ENCODE measurements at places on chromosomes 11 and 22.
A peak's percentile ranks its signal among the peaks of the same experiment; 100 is the strongest.

- DNase-seq, result no peak
These were observed 4.6 kb upstream of the ASCL3 start for GRCh38 chr11:8947230-8947943.

- no peak for DNase-seq
These were observed 786 bp downstream of the CAPN1 start for GRCh38 chr11:65182258-65183170.

DNA sequence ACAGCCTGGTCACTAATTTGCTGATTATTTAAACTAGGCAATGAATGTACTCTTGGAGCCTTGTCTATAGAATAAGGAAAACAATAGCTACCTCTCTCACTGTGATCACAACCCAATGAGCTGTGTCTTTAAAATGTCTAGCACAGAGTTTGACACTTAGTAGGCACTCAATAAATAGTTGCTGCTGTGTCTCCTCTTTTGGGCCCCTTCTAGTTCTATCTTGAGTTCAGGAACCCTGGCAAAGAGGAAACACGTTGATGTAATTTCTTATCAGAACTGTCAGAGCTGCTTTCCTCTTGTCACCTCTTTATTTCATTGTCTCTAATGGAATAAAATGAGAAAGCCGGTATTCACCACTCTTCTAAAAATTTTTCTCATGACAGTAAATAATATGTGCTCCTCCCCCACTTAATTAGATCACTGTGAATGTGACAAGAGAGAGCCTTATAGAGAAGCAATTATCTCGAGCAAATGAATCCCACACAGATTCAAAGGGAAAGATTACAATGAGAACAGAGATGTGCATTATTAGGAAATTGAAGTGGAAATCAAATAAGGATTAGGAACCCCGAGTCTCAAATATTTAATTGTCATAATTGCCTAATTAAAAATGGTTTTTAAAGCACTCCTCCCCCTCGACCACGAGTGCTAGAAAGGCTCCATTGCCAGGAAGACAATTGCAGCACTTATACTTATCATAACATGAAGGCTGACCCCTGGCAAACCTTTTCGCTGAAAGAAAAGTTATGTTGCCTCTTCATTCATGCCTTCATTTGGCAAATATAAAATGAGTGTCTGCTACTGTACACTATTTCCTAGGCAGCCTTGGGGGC is 175.0 kb upstream of the BDNF start:
- no peak for DNase-seq

DNA sequence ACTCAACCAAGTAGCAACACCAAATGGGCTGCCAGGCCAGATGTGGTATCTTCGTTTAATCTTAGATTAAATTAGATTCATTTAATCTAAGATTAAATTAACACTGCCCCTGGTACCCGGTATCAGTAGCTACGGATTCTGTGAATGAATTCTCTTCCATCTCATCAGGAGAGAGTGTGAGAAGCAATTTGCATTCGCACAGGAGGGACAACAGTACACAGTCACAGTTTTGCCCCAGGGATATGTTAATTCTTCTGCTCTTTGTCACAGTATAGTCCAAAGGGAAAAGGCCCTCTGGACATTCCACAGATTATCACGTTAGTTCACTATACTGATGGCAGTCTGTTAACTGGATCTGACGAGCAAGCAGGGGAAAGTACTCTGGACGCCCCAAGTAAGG is 22.9 kb downstream of the ASCL2 start:
- no peak for DNase-seq

DNA sequence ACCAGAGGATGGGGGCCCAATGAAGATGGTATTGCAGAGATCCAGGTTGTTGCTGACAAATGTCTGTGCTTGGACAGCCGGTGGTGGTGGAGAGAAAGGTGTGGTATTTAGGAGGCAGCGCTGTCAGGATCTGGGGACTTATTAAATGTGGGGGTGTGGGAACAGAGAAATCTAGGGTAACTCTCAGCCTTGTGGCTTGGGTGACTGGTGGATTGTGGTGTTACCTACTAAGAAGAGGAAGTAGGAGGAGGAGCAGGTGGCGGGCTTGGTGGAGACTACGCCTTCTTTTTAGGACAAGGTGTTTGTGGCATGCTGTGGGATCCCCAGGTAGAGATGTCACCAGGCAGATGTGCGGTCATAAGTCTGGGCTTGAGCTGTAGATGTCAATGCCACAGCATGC is 144.0 kb downstream of the GRIK4 start:
- DNase-seq, result no peak

DNA sequence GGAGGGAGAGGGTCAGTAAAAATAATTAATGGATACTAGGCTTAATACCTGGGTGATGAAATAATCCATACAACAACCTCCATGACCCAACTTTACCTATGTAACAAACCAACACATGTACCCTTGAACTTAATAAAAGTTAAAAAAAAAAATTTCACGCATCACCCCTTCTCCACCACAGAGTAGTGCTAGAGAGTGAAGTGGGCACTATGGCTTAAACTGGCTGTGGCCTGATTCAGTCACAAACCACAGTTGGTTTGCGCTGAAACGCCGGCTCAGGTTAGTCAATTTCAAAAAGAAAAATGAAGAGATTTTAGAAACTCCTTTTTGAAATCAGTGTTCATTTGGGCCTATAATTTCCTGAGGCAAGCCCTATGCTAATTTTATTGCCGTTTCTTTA is 144.3 kb downstream of the TRPC6 start:
- no peak for DNase-seq

DNA sequence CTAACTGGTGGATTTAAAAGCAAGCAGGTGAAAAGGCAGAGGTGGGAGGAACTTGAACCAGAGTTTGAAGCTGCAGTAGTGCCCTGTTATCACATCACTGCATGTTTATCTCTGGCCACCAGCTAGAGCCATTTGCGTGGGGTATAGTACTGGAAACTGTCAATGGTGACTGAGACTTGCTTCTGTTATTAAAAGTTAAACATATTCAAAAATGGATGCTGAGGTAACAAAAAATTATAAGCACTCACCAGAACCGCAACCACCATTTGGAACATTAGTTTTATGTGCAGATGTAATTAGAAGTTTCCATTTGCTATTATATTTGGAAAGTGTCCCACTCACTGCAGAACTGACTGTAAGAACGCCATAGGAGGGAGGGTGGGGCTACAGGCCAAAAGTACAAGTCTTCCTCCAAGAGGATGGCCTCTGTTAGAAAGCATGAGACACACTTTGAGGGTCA is 1.2 kb upstream of the CD59 start:
- no peak for DNase-seq

- DNase-seq, result peak; percentile 51
These were observed at the start of gene RIC3 for GRCh38 chr11:8168485-8169257. Gene RIC3, minus strand, starts transcription at chr11:8169025. Its CDS starts 36 bp downstream, at chr11:8168989.

- no peak for DNase-seq
These were observed 75.2 kb downstream of the ADAMTS15 start for GRCh38 chr11:130523609-130524008.

- DNase-seq, result no peak
These were observed 16.6 kb upstream of the TTLL12 start for GRCh38 chr22:43203471-43203981.

DNA sequence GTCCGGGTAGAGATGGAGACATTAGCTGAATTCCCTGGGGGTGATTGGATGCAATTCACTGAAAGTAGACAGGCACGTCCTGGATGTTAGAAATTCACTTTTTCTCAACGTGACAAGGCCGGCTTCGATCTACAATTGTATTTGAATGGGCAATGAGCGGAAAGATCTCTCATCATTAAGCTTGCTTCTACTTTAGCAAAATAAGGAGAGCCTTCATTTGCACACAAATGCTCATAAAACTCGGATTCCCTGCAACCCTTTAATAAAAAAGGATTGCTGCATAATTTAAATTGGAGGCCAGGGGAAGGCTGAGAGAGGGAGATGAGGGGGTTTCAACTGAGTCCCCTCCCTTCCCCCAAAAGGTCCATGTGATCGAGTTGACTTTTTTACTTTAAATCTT is 10.6 kb upstream of the PAX6 start:
- no peak for DNase-seq

DNA sequence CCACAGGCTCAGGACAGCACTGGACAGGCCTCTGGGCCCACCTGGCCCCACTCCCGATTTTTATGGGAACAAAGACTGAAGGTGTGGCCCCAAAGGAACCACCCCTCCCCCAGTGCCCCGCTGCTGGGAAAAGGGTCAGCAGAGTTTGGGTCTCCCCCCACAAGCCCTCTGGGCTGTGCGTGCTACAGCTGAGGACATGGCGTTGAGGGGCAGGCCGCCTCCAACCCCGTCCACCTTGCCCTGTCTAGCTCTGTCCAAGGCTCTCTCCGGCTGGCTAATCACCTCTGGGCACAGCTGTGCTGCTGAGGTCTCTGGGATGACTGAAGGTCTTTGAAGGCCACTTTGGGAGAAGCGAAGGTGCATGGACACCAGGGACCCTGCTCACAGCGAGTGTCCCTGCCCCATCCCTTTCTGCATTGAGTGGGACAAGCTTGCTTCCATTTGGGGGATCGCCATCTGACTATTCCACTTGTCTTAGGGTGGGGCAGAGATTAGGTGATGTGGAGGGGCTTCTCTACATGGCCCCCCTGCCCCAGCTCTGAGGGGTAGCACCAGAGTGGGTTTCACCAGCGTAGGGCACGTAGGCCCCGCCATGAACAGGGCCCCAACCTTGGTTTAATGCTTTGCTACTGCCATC is 6.5 kb downstream of the ASCL2 start:
- no peak for DNase-seq

GRCh38 chr11:66842501-66842895 is 743 bp upstream of the RCE1 start:
- no peak for DNase-seq

- no peak for DNase-seq
These were observed 18.5 kb upstream of the MED17 start for GRCh38 chr11:93765551-93765950.

Data from NCI-H1930 (cell line).